HCEC 1CT (cell line): ENCODE measurements at places on chromosomes 4 and X.
A peak's percentile ranks its signal among the peaks of the same experiment; 100 is the strongest.

- DNase-seq: no peak
Observed at GRCh38 chr4:175905925-175906324, 93.9 kb upstream of the GPM6A start.

GRCh38 chr4:53804719-53805118 is 213.4 kb upstream of the LNX1 start:
- DNase-seq: no peak

DNA sequence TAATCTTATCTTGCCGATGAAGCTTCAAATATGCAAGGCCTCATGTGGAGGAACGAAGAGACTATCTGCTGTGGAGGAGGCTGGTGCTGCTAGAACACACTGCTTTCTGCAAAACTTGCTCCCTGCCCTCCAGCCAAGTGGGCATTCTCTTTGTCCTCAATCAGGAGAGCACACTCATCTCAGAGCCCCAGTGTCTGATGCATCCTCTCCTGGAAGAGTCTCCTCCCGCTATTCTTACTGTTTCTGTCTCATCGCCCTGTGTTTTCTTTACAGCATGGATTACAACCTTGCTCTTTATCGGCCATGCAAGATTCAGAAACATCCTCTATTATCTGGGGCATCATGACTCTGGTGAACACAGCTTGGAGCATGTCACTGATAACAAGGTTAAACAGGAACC is 68.2 kb upstream of the MTNR1A start:
- no peak for DNase-seq

DNA sequence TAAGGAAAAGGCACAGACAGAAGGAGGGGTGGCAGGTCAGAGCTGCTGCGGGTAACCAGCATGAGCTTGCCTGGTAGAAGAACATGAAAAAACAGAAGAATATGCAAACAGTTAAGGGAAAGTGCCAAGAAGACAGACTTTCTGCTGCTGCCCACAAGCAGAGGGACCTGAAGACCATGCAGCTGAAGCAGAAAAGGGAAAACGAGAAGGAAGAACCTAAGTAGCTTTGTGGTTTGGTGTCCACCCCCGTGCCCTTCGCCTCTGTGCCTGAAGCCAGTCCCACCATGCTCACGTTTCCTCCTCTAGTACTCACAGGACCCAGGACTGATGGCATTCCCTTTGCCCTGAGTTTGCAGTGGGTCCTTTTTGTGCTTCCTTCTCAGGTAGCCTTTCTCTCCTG is 62.8 kb downstream of the UBA6 start:
- no peak for DNase-seq

DNA sequence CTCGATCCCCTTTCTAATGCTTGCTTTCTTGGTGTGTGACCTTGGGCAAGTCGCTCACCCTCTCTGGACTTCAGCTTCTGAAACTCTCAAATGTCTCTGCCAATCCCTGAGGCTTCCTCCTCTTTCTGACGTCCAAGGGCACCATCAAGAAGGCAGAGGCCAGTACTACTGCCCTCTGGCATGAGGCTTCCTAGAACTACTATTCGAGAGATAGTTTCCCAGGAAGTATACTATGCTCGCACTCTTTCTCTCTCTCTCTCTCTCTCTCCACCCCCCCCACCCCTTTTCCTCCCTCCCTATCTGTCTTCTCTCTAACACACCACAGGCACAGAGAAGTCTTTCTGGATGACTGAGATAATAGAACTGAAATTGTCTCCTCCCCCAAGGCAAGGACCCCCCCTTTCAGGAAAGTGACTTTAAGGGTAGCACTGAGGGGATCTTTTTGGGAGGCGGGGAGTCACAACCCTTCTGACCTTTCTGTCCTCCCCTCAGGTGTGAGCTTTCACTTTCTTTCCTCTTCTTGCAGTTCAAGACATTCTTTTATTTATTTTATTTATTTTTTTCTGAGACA is 20.0 kb upstream of the BCOR start:
- DNase-seq: no peak

DNA sequence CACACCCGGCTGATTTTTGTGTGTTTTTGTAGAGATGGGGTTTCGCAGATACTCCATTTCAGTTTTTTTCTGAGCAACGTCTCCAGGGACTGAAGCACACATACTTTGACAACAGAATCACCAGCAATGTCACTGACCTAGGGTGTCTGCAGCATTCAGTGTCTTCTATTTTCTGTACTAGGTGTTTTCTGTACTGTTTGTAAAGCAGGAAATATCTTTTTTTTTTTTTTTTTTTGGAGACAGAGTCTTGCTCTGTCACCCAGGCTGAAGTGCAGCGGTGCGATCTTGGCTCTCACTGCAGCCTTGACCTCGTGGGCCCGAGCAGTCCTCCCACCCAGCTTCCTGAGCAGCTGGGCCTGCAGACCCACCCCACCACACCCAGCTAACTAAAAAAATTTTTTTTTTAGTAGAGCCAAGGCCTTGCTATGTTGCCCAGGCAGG is 8.9 kb downstream of the ADD1 start:
- DNase-seq: no peak

DNA sequence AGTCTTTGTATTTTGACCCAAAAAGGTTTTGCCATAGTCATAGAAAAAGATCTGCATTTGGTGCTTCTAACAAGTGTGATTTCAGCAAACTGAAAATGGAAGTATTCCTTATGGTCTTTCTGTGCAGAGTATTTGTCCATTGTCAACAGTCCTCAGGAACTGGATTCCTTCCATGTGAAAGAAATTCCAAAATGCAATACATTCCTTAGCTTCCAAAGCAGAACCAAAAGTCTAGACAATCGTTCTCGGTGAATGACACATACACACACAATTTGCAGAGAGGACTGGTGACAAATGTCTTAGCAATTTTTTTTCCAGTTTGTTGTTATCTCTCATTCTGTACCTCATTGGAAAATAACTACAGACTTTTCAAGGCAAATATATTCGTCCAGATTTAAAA is 562.2 kb upstream of the SLIT2 start:
- peak; percentile 50 for DNase-seq

DNA sequence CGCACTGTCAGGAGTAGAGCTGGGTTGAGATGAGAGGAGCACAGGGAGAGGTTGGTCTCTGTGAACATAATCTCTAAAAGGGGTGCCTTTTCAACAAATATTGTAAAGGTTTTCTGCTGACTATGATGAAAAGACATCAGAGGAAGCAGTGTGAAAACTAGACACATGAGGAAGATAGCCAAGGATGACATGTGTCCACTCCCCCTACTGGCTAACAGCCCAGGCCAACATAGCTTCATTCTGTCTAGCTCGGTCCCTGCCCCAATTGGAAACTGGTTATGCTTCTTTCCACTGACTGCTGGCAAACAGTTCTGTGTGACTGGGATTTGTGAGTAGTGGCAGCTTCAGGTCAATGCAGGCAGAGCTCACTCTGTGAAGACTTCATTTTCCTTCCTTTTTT is 115.4 kb upstream of the ESX1 start:
- no peak for DNase-seq

DNA sequence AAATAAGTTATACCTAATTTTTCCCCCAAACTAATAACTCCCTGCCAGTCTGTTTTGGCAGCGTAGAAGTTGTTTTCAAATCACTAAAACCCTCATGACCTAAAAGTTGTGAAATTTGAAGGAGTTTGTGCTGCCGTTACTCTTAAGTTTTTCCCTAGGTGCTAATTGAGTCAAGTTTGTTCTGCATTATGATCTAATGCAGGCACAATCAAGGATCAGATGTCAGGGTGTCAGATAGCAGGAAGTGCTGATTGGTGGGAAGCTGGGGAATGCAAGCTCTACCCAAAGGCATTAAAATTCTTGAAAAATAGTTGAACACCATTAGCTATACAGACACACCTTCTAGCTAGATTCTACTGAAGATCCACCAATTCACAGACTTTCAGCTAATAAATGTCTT is 51.9 kb downstream of the ARX start:
- DNase-seq: no peak

DNA sequence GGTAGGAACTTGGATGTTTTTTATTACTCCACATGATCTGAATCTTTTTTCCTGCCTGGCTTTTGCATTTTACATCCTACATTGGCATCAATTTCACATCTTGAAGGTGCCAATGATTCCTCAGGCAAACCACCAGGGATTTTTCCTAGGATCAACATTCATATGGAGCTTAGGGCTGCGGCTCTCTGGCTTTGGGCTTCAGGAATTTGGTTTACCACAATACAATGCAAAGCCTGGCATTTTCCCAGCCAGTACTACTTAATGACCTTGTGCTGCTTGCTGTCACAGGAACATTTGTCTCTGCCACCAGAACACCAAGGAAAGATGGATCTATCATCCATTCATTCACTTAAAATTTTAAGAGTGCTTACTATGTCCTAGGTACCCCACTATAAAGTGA is 180.7 kb downstream of the PDGFC start:
- DNase-seq: peak; percentile 51

- no peak for DNase-seq
Observed at GRCh38 chr4:121697564-121697963, 784 bp upstream of the ANXA5 start.

DNA sequence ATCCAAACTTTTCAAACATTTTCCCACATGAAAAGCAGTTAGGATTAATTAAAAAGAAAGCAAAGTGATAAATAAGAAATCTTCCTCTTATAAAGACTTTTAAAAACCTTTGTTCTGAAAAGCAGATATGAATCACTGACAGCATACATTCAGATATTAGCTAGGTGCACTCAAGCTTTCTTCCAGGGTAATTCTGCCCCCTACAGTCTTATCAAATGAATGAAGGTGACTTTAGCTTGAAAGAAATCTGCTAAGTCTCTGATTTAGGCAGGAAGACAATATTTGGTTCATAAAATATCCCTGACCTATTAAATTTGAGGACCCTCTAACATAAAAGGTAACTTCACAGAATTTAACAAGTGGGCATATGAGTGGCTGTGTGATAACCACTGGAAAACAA is 209.1 kb upstream of the FAM47A start:
- no peak for DNase-seq

DNA sequence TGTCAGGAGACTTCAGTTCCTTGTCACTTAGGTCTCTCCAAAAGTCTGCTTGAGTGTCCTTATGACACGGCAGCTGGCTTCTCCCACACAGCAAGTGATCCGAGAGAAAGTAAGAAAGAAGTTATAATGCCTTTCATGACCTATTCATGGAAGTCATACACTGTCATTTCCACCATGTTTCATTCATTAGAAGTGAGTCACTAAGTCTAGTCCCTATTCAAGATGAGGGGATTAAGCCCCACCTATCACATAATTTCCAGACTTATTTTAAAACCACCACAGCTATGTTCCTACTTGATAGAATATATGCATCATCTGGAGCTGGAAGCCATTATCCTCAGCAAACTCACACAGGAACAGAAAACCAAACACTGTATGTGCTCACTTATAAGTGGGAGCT is 25.2 kb upstream of the COL25A1 start:
- DNase-seq: no peak

- no peak for DNase-seq
Observed at GRCh38 chr4:99052902-99053301, 35.7 kb downstream of the ADH5 start.

DNA sequence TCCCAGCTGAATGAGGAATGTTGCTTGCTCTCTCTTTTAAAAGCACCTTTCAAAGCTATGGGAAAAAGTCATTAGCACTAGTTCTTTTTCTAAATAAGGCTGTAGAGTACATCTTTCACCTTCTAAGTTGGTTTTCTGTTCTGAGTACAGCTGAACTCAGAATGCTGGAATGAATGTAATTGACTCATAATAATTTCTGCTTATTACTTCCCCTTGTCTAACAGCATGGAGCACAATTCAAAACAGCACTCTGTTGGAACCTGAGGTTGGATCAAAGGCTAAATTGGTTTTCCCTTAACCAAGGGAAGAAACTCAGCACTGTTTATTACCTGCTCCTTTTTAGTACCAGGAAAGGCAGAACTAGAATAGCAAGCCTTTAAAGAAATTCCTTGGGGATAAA is 33.5 kb upstream of the CYP2U1 start:
- DNase-seq: peak; percentile 17

GRCh38 chr4:111952688-111953087 is 192.6 kb upstream of the FAM241A start:
- no peak for DNase-seq

DNA sequence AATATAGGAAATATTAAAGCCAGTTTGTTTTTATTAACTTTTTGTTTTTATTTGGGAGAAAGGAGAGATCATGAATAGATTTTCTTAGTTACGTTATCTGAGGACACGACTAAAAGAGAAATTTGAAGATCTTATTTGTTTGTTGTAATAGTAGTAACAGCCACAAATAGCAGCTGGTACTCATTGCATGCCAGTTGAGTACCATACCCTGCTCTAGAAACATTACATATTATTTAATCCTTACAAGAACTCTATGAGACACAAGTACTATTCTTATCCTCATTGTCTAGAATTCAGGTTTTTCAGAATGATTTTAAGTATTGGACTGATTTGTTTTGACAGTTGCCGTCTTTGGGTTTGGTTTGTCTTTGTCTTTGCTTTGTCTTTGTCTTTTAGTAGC is 31.8 kb downstream of the USP53 start:
- DNase-seq: no peak

- no peak for DNase-seq
Observed at GRCh38 chrX:8244301-8244700, 73.2 kb upstream of the VCX2 start.

GRCh38 chr4:44629280-44629866 is 22.1 kb downstream of the YIPF7 start:
- peak; percentile 6 for DNase-seq

GRCh38 chr4:42594888-42595287 is 62.0 kb downstream of the ATP8A1 start:
- DNase-seq: no peak

GRCh38 chr4:2402048-2402842 is 16.2 kb downstream of the ZFYVE28 start:
- DNase-seq: no peak

DNA sequence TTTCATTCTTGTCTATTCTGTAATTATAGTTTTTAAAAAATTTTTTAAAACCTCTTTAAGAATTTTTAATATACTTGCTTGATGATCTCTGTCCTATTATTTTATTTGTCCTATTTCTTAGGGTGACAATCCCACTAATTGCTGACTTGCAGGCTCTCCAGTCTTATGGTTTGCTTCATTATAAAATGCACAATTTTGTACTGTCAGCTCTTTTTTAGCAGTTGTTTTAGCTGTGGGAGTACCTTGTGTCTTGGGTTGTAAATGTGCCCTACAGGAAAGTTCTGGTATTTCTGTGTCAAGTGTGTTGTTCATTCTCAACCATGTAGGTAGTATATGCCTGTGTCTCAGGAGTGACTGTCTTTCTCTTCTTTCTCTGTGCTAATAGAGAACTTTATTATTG is 118.2 kb upstream of the IL15 start:
- no peak for DNase-seq

DNA sequence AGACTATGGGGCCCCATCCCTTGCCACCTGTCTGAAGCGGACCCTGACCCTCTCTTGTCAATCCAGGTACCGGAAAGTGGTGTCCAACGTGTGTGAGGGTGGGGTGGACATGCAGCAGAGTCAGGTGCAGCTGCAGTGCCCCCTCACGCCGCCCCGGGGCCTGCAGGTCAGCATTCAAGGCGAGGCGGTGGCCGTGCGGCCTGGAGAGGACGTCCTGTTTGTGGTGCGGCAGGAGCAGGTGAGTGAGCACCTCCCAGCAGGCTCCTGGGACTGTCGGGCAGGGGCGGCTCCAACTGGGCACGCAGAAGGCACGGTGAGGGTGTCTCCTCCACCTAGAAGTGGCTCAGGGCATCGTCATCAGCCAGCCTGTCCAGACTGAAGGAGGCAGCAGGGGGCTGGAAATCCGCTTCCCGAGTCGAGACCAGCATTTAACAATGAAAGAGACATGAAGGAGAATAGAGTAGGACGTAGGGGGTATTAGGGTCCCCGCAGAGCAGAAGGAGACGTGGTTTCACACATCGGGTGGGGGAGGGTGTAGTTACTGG is 221.6 kb downstream of the AFAP1 start:
- DNase-seq: no peak
